ENCODE measurements at places on chromosomes 4 and X. TPM values are rescaled to one million over a fixed set of nuclear protein-coding genes. Genes with fewer than 3 reads are reported as not detected.

DNA sequence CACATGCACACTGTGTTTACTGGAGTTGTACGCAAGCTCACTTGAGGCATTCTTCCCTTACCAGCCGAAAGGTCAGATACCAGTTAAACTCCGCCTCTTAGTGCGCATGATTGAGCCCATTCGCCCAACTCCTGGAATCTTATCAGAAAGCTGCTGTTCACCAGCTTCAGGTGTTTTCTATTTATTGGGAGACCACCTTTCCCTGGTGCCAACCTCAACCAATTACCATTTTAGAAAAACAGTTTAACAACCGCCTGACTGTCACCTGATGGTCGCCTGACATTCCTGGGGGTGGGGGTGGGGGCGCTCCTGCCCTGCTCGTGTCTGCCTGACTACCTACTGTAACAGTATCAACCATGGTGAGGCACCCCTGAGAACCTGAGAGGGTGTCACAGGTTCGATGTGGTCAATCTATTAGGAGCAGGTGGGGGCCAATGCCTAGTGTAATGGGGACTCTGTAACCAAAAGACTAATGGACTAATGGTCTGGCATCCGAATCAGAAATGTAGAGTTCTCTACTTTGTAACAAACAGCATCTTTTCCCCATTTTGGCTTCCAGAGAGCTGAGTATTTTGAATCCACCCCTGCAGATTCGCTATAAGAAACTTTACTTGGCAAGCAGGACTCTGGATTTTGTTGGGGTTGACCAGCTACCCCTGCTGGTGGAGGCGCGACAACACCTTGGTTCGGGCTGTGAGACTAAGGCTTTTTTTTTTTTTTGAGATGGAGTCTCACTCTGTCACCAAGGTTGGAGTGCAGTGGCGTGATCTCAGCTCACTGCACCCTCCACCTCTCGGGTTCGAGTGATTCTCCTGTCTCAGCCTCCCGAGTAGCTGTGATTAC lies 58.2 kb upstream of the ZNF157 start:
- peak; percentile 64 for DNase-seq

GRCh38 chr4:175459571-175459970 lies 352.5 kb downstream of the GPM6A start:
- DNase-seq: no peak

DNA sequence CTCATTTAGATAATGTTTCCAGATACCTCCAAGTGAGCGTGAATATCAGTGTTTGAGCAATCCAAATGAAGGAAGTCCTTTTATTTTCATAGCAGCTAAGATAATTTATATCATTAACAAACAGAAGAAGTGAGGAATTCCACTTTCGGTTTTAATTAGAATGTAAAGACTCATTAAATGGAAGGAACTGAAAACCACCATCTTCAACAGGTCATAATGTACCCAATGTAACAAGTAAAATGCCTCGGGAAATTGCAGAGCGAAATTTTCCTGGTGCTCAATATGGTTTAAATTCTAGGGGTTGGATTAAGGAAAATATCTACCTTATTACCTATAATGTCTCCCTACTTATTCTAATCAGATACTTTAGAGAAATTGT lies 33.9 kb upstream of the SLC9A7 start:
- DNase-seq: no peak

DNA sequence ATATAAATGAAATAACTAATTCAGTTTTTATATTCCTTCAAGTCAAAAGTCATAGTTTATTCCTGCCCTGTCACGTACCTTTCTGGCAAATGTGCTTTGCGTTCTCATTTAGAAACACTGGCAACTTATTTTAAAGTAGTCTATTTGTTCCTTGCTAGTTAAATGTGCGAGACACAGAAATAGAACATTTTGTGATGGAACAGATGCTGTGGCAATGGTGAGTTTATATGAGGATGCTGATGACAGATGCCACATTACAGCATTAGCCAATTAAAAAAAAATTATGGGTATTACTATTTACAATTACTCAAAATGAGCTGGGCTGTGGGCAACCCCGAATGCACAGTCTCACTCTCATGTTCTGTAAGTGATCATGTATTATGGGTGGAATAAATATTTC lies 26.1 kb upstream of the EPHA5 start:
- no peak for DNase-seq

- DNase-seq: no peak
Measured at GRCh38 chrX:41029332-41029731, 55.9 kb upstream of the USP9X start.

DNA sequence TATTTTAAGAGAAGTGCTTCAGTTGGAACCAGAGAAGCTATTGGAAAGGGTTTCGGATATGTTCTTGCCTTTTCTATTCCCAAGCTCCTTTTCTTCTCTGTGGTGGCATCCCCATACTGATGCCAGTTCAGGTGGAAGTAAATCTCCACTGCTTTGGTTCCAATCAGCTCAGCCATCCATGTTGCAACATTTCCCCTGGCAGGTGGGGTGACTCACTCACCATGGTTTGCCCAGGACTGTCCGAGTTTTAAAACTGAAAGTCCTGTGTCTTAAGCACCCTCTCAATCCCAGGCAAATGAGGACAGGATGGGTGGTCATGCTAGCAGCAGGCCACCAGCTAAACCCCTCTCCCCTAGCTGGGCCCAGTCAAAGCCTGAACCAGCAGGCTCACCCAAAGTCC lies 15.1 kb downstream of the RAI2 start:
- DNase-seq: no peak

DNA sequence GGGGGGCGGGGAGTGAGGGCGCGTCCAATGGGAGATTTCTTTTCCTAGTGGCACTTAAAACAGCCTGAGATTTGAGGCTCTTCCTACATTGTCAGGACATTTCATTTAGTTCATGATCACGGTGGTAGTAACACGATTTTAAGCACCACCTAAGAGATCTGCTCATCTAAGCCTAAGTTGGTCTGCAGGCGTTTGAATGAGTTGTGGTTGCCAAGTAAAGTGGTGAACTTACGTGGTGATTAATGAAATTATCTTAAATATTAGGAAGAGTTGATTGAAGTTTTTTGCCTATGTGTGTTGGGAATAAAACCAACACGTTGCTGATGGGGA lies 1.1 kb downstream of the HTT start:
- no peak for DNase-seq

DNA sequence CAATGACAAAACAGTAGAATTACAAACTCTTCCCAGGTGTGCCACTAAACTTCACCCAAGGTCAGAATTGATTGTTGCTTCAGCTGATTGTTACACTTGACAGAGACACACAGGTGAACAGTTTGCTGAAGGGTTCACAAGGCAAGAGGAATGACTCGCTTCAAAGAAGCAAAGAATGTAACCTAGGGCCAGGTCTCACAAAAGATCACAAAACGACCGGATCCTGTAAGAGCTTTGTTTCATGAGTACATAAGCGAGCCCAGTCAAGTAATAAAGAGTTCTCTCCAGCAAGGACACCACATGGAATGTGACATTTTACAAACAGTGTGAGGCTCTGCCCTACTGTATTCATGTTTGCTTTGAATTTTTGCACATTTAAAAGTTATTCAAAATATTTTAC lies 9.1 kb downstream of the LNX1 start:
- DNase-seq: no peak

DNA sequence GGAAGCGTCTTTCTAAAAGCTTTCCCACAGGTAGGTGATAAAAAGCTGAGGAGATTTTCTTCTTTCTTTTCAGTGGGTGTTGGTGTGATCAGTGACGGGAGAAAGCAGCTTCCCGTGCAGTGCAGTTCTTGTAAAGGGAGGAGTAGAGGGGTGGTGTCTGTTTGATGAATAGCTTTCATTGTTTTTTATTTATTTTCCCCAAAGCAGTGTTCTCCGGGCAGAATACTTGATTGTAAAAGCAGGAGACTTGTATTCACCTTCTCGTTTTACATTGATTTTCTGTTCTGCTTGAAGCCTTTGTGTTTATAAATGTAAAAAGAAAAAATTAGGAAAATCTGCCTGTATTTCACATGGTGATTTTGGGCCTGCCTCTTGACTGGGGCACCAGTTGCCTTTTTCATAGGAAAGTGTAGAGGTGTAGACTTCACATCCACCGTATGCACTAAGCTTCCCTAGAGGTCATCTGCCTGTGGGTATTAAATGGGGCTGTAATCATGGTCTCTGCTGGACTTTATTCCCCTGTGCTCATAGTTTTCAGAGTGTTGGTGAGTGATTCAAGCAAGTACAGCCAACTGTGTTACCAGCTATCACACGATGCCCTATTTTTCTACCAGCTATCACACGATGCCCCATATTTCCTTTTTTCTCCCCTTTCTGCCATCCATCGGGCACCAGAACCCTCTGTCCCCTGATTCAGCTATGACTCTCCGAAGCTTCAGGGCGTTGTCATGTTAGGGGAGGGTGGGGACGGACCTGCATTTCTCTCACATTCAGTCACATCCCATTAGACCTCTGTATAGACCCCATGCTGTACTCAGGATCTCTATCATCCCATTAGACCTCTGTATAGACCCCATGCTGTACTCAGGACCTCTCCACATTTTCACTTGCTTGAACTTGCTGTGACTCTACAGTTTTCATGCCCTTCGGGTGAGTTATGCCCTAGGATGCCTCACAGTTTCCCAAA lies 526.5 kb downstream of the TRIML1 start:
- DNase-seq: no peak

DNA sequence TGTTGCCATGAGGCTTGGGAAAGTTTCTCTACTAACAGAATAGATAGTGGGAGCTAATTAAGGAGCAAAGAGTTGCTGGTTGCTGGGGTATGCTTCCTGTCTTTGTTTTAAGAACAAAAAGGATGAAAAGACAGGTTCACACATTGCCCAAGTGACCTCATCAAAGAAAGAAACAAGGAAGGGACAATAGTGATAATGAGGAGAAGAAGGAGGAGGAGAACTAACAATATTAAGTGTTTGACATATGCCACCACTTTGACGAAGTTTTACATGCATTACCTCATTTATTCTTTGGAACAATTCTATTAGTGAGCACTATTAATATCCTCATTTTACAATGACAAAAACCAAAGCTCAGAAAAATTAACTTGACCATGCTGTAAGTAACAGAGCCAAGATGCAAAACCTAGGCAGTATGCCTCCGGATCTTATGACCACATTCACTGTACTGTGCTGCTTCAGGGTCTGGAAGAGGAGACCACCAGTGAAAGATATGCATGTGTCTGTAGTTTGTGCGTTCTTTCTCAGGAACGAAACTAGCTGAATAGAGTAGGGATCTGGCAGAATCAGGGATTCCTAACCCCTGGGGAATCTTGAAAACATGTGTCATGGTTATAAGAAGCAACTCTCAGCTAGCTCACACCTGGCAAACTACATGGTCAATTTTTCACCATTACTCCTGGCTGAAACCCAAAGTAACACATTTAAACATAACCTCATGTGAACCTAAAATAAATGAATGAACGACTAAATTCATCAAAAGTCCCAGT lies 83.8 kb downstream of the MOSPD2 start:
- no peak for DNase-seq

DNA sequence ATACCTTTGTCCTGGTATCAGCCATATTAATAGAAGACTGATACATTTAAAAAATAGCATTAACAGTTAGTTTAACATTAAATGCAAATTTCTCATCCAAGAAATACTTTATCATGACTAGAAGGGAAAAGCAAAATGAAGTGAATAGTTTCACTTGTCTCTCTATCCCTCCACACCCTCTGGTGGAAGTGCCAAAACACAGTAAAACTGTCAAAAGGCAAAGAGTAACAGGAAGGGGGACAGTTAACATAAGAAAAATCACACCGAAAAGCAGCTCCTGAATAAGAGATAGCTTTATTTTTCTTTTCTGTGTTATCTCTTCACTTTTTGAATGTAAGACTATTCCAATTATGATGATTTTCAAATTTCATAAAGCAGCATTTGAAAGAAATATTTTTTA lies 187.2 kb downstream of the FBXW7 start:
- no peak for DNase-seq

NDUFA1 gene
- total RNA-seq: 71.7 TPM

MAGEE1 gene
- total RNA-seq: 3.2 TPM

TEX13C gene
- total RNA-seq: not detected

ZDHHC15 gene
- total RNA-seq: 1.8 TPM

DRD5 gene
- total RNA-seq: not detected

LIMCH1 gene
- total RNA-seq: 95.9 TPM

MID1 gene
- total RNA-seq: 31.8 TPM

DHX15 gene
- total RNA-seq: 181 TPM

ABLIM2 gene
- 8.5 TPM for total RNA-seq

ARHGAP10 gene
- 78.0 TPM for total RNA-seq

TMSB15A gene
- total RNA-seq: not detected

HDAC8 gene
- total RNA-seq: 42.1 TPM

GPC3 gene
- total RNA-seq: 4.9 TPM

ASB9 gene
- total RNA-seq: 2.0 TPM
